ENCODE measurements at places on chromosomes 6 and 20. TPM values are rescaled to one million over a fixed set of nuclear protein-coding genes. Genes with fewer than 3 reads are reported as not detected.

CST3 gene
- 465 TPM for total RNA-seq

MED20 gene
- 23.3 TPM for total RNA-seq

PTGIS gene
- 27.5 TPM for total RNA-seq

ADGRB3 gene
- 26.9 TPM for total RNA-seq

GNL1 gene
- total RNA-seq: 40.3 TPM

TCP1 gene
- total RNA-seq: 184 TPM

GABRR2 gene
- total RNA-seq: 0.39 TPM

IPCEF1 gene
- total RNA-seq: 9.4 TPM

BIRC7 gene
- 1.6 TPM for total RNA-seq

RAB22A gene
- 21.6 TPM for total RNA-seq

MEP1A gene
- total RNA-seq: 0.06 TPM

CUTA gene
- total RNA-seq: 64.9 TPM

CAP2 gene
- total RNA-seq: 17.5 TPM

BNIP5 gene
- total RNA-seq: 0.06 TPM

CGA gene
- not detected for total RNA-seq

ARMC2 gene
- total RNA-seq: 13.6 TPM

GNAS-AS1 gene
- 1.2 TPM for total RNA-seq

PLCB4 gene
- total RNA-seq: 17.1 TPM

CD40 gene
- total RNA-seq: 6.3 TPM

KIAA0408 gene
- 17.6 TPM for total RNA-seq

SMLR1 gene
- total RNA-seq: not detected

LGSN gene
- 0.40 TPM for total RNA-seq

NKAPL gene
- total RNA-seq: 1.8 TPM

KHDC3L gene
- 0.17 TPM for total RNA-seq

THBS2 gene
- total RNA-seq: 99.4 TPM

CALHM6 gene
- total RNA-seq: 6.7 TPM

SLC22A2 gene
- total RNA-seq: 6.7 TPM

SCUBE3 gene
- total RNA-seq: 4.4 TPM

All from spinal cord (tissue), 10 donors.